ENCODE measurements at places on chromosomes 6 and 20. TPM values are rescaled to one million over a fixed set of nuclear protein-coding genes. Genes with fewer than 3 reads are reported as not detected.

SLC22A23 gene
- total RNA-seq = 9.1 TPM

BFSP1 gene
- total RNA-seq = 5.1 TPM

ABHD16B gene
- not detected for total RNA-seq

MYBL2 gene
- 80.7 TPM for total RNA-seq

OVOL2 gene
- not detected for total RNA-seq

PCNA gene
- total RNA-seq = 397 TPM

BPIFB4 gene
- not detected for total RNA-seq

TSPO2 gene
- not detected for total RNA-seq

Measured in A549 treated with Mapracorat at 1 μM for 4 hours (cell line).